Spinal cord (tissue), 10 donors: ENCODE measurements at places on chromosomes 11 and 22. TPM values are rescaled to one million over a fixed set of nuclear protein-coding genes. Genes with fewer than 3 reads are reported as not detected.

DNA sequence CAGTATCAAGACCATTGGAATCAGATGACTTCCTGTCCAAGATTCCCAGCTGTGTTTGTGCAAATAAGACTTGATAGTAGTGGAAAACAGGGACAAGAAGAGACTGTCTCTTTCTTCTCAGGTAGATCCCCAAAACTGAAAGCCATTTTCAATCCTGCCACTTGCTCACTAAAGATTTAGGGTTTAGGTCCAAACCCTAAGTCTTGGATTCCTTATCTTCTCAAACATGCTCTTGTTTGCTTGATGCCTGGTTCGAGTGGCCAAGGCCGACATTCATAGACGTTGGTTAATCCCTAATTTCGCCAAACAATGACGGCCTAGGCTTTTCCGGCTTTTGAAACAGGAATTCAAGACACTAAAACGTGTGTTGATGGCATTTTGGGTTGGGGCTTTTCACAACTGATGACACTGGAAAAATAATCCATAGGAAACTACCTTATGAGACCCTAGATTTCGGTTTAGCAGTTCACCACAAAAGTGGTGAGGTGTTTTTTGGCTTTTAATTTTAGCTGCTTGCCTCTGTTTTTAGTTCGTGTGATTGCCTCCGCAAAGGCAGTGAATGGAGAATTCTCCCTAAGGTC, 1.0 kb upstream of the GTPBP1 start:
- DNase-seq: no peak

GAS2 gene
- 52.4 TPM for total RNA-seq

TMPRSS6 gene
- total RNA-seq: 0.17 TPM

CASP5 gene
- 0.50 TPM for total RNA-seq

DNA sequence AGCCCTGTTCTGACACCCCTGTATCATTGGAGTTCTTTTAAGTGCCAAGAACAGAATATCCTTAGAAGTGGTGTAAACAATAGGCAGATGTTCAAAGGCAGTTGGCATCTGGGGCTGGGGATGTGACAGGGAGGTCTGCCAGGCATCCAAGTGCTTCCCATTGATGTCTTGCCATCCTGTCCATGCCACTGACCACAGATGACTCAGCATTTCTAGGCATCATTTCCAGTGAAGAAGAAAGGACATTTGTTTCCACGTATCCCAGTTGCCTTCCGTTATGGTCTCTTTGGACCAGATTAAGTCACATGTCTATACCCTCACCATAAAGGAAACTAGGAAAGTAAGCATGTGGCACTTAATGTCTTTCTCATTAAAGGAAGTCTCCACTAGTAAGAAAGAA, 76.7 kb upstream of the BARX2 start:
- DNase-seq: no peak

TMEM132A gene
- total RNA-seq: 59.0 TPM

DNA sequence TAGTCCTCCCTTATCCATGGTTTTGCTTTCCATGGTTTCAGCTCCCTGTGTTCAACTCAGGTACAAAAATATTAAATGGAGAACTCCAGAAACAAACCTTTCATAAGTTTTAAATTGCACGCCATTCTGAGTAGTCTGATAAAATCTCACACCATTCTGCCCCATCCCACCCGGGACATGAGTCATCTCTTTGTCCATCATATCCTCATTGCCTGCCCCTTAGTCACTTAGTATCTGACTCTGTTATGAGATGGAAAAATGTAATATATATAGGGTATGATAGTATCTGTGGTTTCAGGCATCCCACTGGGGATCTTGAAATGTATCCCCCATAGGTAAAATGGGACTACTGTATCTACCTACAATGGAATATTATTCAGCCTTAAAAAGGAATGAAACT, 35.5 kb upstream of the FGF3 start:
- no peak for DNase-seq

GRCh38 chr11:84914511-84914910, 712.6 kb downstream of the DLG2 start:
- DNase-seq: no peak

- DNase-seq: peak; percentile 58
Observed at GRCh38 chr22:40204321-40205116, 26.8 kb downstream of the TNRC6B start.

DNA sequence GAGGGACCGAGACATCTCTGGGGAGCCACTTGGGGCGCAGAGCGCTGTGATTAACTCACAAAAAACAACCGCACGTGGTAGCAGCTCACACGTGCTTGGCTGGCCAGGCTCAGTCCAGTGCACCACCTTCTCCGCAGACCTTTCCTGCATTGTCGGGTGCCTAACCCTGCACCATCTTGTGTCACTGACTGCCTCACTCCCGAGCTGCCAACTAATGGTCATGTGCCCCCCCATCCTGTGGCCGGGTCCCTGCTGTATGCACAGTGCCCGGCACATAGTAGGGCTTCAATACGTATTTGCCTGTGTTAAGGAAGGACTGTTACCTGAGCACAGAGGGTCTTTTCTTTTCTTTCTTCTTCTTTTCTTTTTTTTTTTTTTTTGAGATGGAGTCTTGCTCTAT, 71.9 kb downstream of the ARHGAP8 start:
- no peak for DNase-seq

PAX6 gene
- total RNA-seq: 24.7 TPM

DNA sequence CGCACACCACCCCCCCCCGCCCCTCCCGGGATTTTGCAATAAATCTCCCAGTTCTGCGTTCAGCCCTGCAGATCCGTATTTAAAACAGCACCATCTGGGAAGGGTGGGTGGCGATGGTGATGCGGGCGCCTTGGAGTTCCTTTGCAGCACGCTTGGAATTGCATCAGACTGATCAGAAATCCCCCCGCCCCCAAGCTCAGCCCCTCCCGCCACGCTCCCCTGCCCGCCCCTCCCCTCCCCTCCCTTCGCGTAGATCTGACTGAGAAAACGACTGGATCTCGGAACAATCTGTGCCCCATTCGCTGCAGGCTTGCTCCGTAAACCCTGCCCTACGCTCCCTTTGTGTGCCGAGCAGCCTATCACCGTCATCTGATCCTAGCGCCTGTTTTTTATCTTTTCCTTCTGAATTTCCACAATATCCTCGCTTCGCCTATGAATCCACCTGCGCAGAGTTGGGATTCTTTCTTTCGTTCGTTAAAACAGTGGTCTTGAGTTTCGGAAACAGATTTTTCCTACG, 18.1 kb upstream of the BDNF start:
- DNase-seq: peak; percentile 97

DNA sequence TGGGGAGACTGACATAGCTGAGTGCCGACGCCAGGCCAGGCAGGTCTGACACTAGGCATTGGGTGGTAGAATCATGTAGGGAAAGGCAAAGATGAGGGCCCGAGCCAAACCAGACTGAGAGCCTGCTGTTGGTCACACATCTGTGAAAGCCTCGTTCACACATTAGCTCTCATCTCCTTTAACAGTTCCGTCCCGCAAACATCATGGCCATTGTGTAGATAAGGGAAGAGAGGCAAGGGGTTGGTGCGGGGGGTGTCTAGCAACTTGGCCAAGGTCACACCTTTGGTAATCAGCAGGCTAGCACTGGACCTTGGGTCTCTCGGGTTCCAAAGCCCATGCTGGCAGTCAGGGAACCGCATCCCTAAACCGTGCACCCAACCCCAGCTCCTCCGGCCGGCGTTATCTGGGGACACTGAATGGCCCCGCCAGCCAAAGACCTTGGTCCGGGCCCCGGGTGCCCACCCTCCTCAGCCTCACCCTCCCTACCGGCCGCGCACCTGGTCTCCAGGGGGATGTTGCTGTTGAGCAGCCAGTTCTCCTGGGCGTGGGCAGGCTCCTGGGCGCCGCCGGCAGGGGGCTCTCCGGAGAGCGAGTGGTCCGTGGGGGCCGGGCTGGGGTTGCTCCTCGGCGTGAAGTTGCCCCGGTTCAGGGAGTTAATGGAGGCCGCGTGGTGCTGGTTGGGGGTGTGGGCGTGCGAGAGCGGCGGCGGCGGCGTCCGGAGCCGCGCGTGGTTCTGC, 328.3 kb upstream of the NARS2 start:
- DNase-seq: no peak
